ENCODE measurements at places on chromosomes 5 and 9. TPM values are rescaled to one million over a fixed set of nuclear protein-coding genes. Genes with fewer than 3 reads are reported as not detected.

FAM153A gene
- 3.1 TPM for total RNA-seq

ARL15 gene
- total RNA-seq, result 10.1 TPM

GLRA1 gene
- total RNA-seq, result not detected

AGXT2 gene
- total RNA-seq, result not detected

CBY3 gene
- total RNA-seq, result not detected

CORO2A gene
- total RNA-seq, result 21.2 TPM

WNT8A gene
- not detected for total RNA-seq

LSM11 gene
- total RNA-seq, result 2.0 TPM

RFESD gene
- total RNA-seq, result 1.5 TPM

ACOT12 gene
- total RNA-seq, result not detected

NEURL1B gene
- 12.7 TPM for total RNA-seq

OMD gene
- 0.40 TPM for total RNA-seq

FST gene
- 2.7 TPM for total RNA-seq

FGF18 gene
- 0.08 TPM for total RNA-seq

PRDM9 gene
- total RNA-seq, result not detected

FOXD4L6 gene
- not detected for total RNA-seq

NR6A1 gene
- 1.7 TPM for total RNA-seq

NSMF gene
- total RNA-seq, result 13.9 TPM

OR1L1 gene
- total RNA-seq, result not detected

SLC46A2 gene
- 0.44 TPM for total RNA-seq

ANKRD20A1 gene
- total RNA-seq, result 5.9 TPM

SPATA31C1 gene
- not detected for total RNA-seq

RAB3C gene
- total RNA-seq, result 1.8 TPM

PCDHGA4 gene
- 0.48 TPM for total RNA-seq

PRLR gene
- total RNA-seq, result 7.6 TPM
